ENCODE measurements at places on chromosomes 11 and 22. TPM values are rescaled to one million over a fixed set of nuclear protein-coding genes. Genes with fewer than 3 reads are reported as not detected.

DNA sequence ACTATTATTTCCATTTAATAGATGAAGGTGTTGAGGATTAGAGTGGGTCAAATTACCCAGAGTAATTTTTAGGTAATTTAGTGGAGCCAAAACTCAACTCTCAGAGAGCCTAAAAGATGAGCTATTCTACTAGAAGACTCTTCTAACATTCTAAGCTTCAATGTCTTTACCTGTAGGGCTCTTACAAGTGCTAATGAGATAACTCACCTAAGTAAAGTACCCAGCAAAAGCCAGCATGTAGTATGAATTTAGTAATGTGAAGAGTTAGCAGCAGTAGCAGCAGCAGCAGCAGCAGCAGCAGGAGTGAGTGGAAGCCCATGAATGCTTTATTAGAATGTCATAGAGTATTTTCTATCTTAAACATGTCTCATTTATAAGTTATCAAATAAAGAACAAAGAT, 1239.2 kb downstream of the FAM181B start:
- DNase-seq: no peak

GRCh38 chr11:15912825-15913224, 443.5 kb downstream of the SOX6 start:
- DNase-seq: no peak

Gene OR52I2
- polyA plus RNA-seq: not detected

GRCh38 chr11:33844236-33844635, 47.6 kb downstream of the LMO2 start:
- no peak for DNase-seq

All from left renal pelvis (tissue), 4 donors.